ENCODE measurements at places on chromosomes 3 and 15.
A peak's percentile ranks its signal among the peaks of the same experiment; 100 is the strongest.

DNA sequence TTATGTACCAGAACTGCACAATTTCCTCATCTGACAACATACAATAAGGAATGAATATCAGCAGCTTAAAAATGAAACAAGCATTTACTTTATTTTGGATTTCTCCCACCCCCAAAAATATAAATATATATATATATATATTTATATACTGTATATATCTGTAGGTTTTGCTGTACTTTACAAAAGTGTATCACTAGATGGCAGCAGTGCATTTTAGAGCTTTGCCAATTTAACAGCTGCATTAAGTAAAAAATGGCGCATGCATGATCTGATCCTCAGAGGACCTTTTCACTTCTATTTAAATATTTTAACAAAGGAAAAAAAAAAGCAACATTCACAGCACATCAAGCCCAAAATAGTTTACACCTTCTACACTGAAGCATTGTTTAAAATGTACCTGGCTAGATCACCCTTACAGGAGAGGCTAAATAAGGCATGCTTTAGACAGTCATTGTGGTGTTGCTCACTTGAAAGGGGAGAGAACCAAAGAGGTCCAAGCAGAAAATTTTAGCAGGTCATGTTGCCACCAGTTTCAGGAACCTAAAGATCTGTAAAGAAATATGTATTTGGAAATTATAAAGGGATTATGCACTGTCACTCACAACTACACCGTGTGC is 72.6 kb downstream of the NPTN start:
- no peaks in the 10 kb centered on the region for H3K4me1 ChIP-seq
- peaks cover 80% of the 10 kb centered on the region for H3K36me3 ChIP-seq
- H3K27ac ChIP-seq = no peak overlapping the region
- no peak overlapping the region for H3K4me3 ChIP-seq
- no peaks in the 10 kb centered on the region for H3K27me3 ChIP-seq

DNA sequence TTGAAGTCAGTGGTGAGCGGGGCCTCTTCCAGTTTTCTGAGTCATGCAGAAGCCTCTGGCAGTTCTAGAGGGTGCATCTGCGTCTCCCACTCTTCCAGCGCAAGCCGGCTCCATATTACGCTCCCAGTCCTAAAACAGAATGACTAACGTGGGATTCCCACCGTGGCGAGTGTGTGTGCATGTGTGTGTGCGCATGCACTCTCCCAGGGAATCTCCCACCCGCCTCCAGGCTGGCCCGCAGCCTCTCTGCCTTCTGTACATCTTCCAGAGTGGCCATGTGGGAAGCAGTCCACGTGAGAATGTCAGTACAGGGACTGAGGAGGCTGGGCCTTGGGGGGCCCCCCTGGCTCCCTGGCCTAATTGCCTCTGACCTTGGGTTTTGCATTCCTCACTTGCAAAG is 87.7 kb downstream of the LSM3 start:
- H3K4me1 ChIP-seq = no peaks in the 10 kb centered on the region
- peaks cover 12% of the 10 kb centered on the region for H3K27me3 ChIP-seq
- no peak overlapping the region for H3K27ac ChIP-seq
- no peaks in the 10 kb centered on the region for H3K36me3 ChIP-seq

DNA sequence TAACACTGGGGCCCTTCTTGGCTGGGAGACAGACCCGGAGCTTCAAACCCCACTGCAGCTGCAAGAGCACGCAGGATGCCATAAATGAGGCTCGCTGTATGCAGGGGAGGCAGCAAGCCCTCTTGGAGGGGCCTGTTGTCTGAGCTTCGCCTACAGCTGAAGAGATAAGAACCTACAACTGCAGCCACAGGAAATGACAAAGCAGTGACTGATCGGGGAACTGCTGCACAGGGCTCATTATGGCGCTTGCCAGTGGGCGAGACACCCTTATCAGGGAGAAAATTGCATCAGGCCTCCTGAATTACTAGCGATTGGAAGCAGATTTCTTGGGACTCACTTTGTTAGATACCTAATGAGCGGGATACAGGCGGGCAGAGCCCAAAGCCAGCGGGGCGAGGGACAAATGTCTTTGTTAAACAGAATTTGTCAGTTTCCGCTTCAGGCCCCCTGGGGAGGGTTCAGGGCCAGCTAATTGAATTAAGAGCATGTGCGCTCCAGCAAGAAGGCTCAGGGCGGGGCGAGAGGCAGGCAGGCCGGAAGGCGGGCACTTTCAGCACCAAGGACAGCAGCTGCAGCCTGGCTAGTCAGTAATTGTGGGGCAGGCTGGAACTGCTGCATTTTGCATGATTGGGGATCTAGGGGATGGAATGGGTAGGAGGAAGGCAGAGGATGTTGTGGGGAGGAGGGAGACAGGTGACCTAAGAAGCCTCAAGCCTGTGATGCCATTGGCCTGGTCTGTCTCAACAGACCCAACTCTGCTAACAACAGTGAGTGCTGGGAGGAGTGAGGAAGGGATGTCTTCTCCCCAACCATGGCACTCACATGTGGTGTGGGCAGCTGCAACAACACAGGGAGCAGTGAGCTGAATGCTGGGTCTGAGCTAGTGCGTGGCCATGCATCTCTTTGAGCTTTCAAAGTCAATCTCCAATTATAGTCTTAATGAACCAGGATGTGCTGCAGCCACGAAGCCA is 55.3 kb downstream of the CCDC33 start:
- H3K36me3 ChIP-seq = no peaks in the 10 kb centered on the region
- no peak overlapping the region for H3K4me3 ChIP-seq
- H3K27me3 ChIP-seq = peaks cover 26% of the 10 kb centered on the region
- no peaks in the 10 kb centered on the region for H3K4me1 ChIP-seq
- DNase-seq = peak; percentile 50

- H3K4me3 ChIP-seq = no peak overlapping the region
- no peaks in the 10 kb centered on the region for H3K36me3 ChIP-seq
- H3K27me3 ChIP-seq = peaks cover 3% of the 10 kb centered on the region
- H3K4me1 ChIP-seq = no peaks in the 10 kb centered on the region
- H3K27ac ChIP-seq = no peak overlapping the region
- DNase-seq = no peak
Observed at GRCh38 chr3:70853161-70853944, 540.9 kb upstream of the MDFIC2 start.

- DNase-seq = peak; percentile 80
- H3K36me3 ChIP-seq = no peaks in the 10 kb centered on the region
- H3K27me3 ChIP-seq = peaks cover 10% of the 10 kb centered on the region
Observed at GRCh38 chr15:89575146-89575655, at the start of gene TICRR. Gene TICRR, plus strand, starts transcription at chr15:89575469. Its CDS starts 118 bp downstream, at chr15:89575587.

DNA sequence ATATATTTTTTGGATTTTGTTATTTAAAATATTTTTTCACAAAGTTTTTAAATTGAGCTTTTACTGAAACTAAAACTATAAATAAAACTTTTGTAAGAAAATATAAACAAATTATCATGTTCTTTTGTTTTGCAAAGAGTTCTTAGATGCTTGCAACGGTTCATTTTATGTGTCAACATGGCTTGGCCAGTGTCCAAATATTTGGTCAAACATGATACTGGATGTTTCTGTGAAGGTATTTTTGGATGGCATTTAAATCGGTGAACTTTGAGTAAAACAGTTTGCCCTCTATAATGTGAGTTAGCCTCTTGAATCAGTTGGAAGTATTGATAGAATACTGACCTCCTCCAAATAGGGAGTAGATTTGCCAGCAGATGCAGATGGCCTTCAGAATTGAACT is 612.6 kb upstream of the NECTIN3 start:
- H3K4me3 ChIP-seq = no peak overlapping the region
- no peaks in the 10 kb centered on the region for H3K36me3 ChIP-seq
- H3K27me3 ChIP-seq = no peaks in the 10 kb centered on the region
- no peak for DNase-seq

GRCh38 chr3:13515786-13516759 is 32.9 kb upstream of the FBLN2 start:
- H3K27ac ChIP-seq = no peak overlapping the region
- H3K36me3 ChIP-seq = no peaks in the 10 kb centered on the region
- DNase-seq = no peak
- H3K4me1 ChIP-seq = no peaks in the 10 kb centered on the region

- no peak overlapping the region for H3K4me3 ChIP-seq
- no peak for DNase-seq
- no peaks in the 10 kb centered on the region for H3K4me1 ChIP-seq
- H3K27ac ChIP-seq = no peak overlapping the region
- no peaks in the 10 kb centered on the region for H3K36me3 ChIP-seq
Observed at GRCh38 chr15:84907731-84908130, 23.3 kb downstream of the SLC28A1 start.

GRCh38 chr3:45606991-45607712 is 12.6 kb downstream of the LIMD1 start:
- H3K4me3 ChIP-seq = no peak overlapping the region
- peaks cover 86% of the 10 kb centered on the region for H3K4me1 ChIP-seq
- H3K27ac ChIP-seq = no peak overlapping the region
- DNase-seq = no peak
